KBM-7 (cell line): ENCODE measurements at places on chromosomes 7 and 10.

DNA sequence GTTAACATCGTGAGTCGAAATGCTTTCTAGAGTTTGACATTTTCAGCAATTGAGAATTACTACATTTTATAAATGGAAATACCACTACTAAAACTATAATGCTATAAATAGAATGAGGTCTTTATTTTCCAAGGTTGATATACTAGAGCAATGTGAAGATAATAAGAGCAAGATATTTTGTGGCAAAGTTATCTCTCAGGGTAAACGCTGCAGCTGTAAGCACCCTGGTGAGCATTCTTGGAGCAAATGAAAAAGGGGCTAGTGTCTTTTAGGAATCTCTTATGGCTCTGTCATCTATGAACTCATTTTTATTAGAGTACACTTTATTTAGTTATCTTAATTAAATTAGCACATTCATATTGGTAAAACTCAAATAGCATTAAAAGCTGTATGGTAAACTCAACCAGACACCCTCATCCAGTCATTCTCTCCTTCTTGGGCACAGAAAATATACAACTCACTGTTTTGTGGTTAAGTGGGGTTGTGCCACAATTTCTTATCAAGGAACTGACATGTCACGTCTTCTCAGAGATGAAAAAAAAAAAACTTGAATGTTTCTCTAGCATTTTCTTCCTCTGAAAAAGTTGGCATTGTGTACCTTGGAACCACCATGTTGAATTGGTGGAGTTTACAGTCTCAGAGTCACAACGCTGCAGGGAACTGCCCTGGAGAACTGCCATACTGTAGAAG, 289.5 kb upstream of the PFKP start:
- DNase-seq, result no peak

GRCh38 chr7:112630565-112630964, 149.8 kb downstream of the LSMEM1 start:
- DNase-seq, result no peak

- no peak for DNase-seq
Observed at GRCh38 chr10:1468811-1469210, 268.5 kb downstream of the ADARB2 start.

DNA sequence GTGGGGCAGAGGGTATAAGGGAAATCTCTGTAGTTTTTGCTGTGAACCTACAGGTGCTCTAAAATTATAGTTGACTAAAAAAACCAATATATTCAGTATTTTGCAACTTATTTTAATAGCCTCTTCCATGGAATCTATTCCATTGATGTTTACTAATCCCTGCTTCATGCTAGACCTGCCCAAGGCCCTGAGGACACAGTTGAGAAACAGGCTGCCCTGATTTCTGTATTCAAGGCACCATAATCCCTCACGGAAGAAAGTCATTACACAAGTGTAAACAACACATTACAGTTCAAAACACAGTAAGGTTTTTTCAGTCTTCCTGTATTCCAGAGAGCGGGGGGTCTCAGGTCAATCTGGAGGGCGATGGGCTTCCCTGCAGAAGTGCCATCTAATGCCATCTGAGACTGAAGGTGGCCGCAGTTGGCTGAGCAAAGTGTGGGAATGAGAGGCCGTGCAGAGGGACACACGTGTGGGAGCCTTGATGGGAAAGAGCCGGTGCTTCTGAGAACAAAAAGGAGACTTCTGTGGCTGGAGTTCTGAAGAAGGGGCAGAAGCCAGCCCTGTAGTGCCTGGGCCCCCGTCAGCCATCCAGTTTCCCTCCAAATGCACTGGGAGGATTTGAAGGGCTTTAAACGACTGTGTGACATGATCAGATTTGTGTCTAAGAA, 146.9 kb downstream of the PTPN20 start:
- no peak for DNase-seq

DNA sequence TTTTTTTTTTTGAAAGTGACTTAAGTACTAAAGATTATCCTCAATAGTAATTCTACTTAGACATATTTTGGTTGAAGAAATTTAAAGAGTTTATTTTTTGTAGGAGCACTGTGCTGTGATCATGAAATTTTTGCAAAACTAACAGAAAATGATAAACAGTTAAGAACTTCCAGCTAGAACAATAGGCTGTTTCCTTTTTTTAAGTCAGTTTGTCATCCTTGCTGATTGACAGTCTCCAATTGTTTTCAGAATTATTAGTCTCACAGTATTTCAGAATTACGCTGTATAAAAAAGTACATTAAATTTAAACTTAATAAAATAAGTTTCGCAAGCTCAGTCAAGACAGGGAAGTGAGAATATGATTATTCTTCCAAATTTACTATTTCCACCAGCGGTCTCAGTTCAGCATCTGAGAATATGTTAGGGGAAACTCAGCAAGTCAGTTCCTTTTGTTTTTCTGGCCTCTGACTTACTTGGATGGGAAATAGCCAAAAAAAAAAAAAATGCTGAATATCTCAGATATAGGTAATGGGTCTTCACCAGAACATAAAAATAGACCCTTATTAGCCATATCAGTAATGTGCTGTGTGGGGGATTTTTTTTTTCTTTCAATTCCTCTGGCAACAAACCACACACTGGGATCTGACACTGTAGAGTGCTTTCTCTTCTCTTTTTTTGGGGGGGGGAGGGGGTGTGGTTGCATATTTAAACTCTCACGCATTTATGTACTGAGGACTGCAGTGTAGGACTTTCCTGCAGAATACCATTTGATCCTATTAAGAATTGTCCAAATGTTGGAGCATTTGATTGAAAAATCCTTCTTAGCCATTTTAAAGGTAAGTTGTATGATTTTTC, at the start of gene CD36:
Gene CD36 (plus strand): TSS at position 732 of the 855 bp plus-strand sequence. CDS start 8,099 bp downstream, outside the sequence.
- peak; percentile 62 for DNase-seq
